Dermis blood vessel endothelial cell (primary cell): ENCODE measurements at places on chromosomes 7 and 10. TPM values are rescaled to one million over a fixed set of nuclear protein-coding genes. Genes with fewer than 3 reads are reported as not detected.

PVRIG gene
- total RNA-seq = not detected in 2 replicates

ASAH2B gene
- 1.4 and 2.2 TPM in 2 replicates for total RNA-seq

GIMAP2 gene
- total RNA-seq = 75.9 and 87.0 TPM in 2 replicates

HMX3 gene
- not detected in 2 replicates for total RNA-seq

AMPH gene
- total RNA-seq = not detected in 2 replicates

RAPGEF5 gene
- total RNA-seq = 176 and 269 TPM in 2 replicates

GAD2 gene
- total RNA-seq = not detected in 2 replicates

NAT16 gene
- total RNA-seq = not detected in 2 replicates

CCDC3 gene
- 0.28 and 1.4 TPM in 2 replicates for total RNA-seq

STK31 gene
- 0.17 and 0.19 TPM in 2 replicates for total RNA-seq

CHCHD1 gene
- total RNA-seq = 18.2 and 19.4 TPM in 2 replicates

GRM3 gene
- total RNA-seq = not detected in 2 replicates

FGL2 gene
- total RNA-seq = 0.17 and 0.33 TPM in 2 replicates

SRRM3 gene
- total RNA-seq = 2.0 and 2.2 TPM in 2 replicates
